Fibroblast of skin of right quadriceps (primary cell): ENCODE measurements at places on chromosomes 4 and X.

GRCh38 chr4:63275491-63275890 lies 1133.8 kb downstream of the TECRL start:
- no peak for DNase-seq

- DNase-seq: peak; percentile 52
These were observed 65.9 kb upstream of the HPF1 start for GRCh38 chr4:169823685-169824084.

GRCh38 chrX:151397741-151398070 lies 700 bp downstream of the VMA21 start:
- DNase-seq: no peak

DNA sequence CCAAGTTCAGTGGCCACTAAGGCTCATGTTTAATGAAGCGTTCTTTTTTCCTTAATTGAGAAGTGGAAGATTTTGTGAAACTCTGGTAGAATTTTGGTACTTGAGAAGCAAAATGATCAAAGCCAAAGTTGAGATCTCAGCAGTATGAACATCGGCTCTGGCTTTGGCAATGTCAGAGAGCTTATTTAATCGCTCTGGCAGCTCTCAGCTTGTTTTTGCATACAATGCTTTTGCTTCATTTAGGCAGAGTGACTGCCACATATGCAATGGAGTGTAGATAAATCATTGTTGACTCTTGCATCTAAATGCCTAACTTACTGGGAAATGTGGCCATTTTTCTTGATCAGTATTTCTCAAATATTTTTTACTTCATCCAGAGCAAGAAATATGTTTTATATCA lies 135.7 kb downstream of the AASDH start:
- DNase-seq: no peak

DNA sequence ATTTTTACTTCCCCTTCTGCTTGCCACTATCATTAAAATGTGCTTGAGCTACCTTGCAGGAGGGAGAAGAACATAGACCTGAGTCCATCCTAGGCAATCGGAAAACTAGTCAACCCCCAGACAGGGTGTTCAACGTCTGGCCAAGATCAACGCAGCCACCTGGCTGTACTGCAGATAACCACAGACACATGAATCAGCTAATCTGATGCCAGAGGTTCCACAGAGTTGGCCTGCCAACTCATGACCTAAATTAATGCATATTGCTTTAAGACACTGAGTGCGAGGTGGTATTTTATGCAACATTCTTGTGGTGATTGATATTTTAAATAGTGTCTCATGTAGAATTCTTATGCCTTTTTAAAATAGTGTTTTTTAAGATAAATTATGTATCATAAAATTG lies 1283.8 kb upstream of the PABPC4L start:
- no peak for DNase-seq

GRCh38 chrX:153665726-153666306 lies 7.8 kb downstream of the PNCK start:
- DNase-seq: no peak

DNA sequence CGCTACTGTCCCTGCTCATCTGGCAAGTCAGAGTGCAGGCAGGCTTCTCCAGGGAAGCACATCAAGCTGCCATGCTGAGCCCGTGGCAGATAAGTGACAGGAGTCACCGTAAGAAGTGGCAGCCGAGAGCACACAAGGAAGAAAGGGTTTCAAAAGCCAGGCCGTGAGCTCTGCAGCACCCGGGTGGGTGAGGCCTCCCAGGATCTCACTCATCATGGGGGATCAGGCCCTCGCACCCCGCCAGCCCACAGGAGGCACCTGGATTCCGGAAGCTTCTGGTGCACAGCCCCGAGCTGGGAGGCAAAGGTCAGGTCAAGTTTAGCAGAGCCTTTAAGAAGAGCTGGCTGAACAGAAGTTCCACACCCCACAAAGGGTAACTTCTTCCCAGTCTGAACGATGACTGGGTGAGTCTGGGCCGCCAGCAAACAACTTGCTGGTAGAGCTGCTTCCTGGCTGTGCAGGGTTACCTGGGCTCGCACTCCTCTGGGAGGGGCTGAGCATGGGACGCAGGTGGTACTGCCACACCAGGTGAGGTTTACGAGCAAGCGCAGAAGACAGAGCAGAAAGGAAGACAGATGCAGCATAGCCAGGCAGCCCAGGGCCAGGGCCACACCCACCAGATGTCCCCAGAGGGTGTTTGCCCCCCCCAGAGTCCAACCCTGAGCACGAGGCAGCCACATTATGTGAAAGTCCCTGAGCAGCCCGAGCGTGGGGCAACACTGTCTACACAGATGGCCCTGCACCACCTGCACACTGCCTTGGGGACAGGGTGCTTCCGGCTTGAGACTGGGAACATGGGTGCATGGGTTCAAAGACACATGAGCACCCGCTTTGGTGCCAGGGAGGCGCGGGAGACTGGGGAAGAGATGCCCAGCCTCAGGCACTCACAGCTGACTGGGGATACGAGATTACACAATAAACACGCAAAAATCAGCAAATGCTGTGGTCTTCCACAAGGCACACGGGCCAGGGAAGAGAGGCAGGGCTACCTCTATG lies 7.7 kb downstream of the CCNQ start:
- no peak for DNase-seq

GRCh38 chrX:119036107-119037029 lies 36.4 kb upstream of the CT47C1 start:
- DNase-seq: no peak

DNA sequence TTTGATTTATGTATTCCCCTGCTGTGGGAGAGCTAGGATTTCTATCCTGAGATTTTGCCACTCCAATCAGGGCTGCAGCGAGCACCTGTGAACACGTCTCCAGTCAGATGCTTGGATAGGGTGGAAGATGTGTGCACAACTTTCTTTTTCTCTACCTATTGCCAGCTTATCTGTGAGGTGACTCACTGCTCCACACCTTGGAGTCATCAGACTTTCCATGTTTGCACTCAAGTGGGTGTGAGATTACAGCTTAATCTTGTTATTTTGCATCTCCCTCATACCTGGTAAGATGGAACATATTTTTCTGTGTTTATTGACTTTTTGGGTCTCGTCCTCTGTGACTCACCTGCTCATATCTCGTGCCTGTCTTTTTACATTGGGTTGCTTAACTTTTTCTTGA lies 32.2 kb downstream of the PSAPL1 start:
- no peak for DNase-seq

GRCh38 chr4:158229768-158230167 lies 19.5 kb downstream of the TMEM144 start:
- DNase-seq: no peak

DNA sequence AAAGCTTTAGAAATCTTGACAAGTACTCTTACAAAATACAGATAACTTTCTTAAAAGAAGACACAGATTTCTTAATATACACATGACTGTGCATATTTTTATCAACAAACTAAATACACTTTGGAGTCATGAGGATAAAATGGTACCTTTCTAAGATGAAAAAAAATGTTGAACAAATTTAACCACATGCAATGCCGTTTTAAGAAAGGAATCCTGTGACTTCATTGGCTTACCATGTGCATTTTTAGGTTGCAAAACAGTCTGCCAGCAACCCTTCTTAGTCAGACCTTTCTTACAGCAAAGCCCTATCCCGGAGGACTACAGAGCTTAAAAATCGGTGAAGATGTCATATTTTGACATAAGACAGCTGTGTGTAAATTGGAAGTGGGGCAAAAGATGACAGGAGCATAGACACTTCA lies 51.7 kb downstream of the GASK1B start:
- peak; percentile 97 for DNase-seq

DNA sequence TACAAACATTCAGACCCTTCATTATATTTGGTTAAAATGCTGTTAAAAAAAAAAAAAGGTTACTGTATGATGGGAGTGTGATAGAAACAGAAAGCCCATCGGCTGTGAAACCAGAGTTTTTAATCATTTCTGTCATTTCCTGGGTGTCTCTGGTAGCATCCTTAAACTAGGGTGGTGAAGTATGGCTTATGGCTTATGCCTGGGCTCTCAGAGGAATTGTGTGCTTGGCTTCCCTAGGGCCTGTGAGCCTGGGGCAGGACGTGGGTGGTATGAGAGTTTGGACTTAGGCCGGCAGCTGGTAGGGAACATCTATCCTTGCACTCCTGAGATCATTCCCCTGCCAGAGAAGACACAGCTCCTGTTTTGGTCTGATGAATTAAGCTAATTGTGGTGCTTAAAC lies 52.2 kb downstream of the DCUN1D4 start:
- DNase-seq: no peak

- no peak for DNase-seq
These were observed 90.4 kb downstream of the ARHGAP6 start for GRCh38 chrX:11575332-11575731.

- DNase-seq: peak; percentile 27
These were observed 145.5 kb downstream of the NWD2 start for GRCh38 chr4:37389967-37390580.

DNA sequence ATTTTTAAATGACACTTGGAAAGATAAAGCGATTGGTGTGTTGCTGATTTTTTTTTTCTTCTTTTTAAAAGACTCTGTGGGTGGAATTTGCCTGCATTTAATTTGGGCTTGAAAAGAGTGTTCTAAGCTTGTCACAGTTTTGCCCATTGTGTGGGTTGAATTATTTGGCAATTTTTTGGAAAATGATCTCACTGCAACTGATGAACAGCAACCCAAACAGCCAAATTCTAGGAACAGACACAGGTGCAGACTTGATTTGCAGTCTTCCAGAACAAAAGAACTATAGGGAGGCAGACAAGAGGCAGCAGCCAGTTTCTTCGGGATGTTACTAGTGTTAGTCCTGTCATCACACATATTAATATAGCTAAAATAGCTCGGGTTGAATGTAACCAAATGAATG lies 40.5 kb downstream of the CASP6 start:
- DNase-seq: no peak

DNA sequence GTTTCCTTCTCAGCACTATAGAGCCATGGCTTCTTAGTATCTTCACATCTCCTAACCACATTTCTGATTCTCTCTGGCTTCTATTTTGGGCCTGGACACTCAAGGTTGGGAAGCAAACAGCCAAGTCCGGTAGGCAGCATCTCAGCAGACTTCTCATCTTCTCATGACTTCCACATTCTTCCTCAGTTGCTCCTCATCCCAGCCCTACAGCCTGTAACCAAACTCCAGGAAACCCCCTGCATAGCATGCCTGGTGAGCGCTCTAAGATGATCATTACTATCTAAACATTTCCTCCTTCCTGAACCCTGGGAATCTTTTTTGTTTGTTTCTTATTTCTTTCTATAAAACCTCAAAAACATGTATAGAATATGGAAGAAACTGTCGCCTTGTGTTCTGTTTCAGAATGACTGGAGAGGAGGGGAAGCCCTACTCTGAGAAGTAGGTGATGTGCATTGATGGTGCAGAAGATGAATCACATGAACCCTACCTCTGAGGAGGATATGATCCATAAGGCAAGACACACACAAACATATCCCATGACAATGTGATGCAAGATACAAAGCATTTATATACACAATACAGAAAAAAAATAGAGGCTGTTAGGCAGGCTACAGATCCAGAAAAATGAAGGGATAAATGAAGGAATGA lies 219.8 kb upstream of the GYPA start:
- DNase-seq: no peak

DNA sequence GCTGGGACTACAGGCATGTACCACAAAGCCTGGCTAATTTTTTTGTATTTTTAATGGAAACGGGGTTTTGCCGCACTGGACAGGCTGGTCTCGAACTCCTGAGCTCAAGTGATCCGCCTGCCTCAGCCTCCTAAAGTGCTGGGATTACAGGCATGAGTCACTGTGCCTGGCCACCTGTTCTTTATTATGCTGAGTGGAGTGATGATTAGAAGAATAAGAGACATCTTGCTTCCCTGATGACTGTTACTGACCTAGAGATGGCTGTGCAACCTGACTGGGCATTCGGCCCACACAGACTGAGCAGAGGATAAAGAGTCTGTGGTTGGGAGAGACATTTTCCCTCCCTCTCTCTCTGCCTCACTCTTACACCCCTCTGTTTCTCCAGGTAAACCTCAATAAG lies 56.7 kb downstream of the SPINK2 start:
- peak; percentile 84 for DNase-seq

DNA sequence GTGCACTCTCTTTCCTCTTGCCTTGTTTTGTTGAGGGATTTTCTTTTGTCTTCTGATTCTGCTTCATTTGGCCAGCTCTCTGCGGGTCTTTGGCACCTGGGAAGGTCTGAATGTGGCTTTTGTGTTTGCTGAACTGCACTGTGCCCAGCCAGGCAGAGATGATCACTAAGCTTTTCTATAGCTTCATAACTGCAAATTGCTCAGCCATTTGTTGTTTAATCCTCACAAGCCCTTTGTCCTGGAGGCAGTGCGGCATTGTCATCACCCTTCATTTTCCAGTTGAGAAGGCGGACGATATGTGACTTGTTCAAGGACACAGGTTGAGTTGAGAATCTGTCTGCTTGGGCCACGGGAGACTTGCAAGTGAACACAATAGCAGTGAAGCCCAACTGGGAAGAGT lies 46.0 kb upstream of the SFRP2 start:
- no peak for DNase-seq

DNA sequence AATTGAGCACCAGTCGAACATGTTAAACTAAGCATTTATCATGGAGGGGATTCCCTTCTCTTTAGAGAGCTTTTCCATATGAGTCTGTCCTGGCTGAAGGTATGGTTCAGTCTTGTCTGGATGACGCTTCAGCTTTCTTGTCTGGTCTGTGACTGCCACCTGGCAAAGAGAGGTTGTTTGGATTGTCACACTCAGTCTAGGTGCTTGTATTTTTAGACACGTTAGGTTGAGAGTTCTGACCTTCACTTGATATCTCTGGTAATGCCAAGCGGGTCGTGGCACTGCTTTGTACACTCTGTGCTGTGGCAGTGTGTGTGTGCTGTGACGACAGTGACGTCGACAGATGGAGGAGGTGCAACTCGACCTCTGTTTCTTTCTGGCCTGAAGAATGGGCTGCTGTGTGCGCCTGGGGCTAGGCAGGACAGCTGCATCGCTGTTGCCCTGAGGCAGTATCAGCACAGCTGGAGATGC lies 12.6 kb downstream of the NOCT start:
- DNase-seq: no peak
